ENCODE measurements at places on chromosomes 6 and 20. TPM values are rescaled to one million over a fixed set of nuclear protein-coding genes. Genes with fewer than 3 reads are reported as not detected.

EYS gene
- polyA plus RNA-seq = 0.10 TPM

ADAM33 gene
- 17.4 TPM for polyA plus RNA-seq

DNA sequence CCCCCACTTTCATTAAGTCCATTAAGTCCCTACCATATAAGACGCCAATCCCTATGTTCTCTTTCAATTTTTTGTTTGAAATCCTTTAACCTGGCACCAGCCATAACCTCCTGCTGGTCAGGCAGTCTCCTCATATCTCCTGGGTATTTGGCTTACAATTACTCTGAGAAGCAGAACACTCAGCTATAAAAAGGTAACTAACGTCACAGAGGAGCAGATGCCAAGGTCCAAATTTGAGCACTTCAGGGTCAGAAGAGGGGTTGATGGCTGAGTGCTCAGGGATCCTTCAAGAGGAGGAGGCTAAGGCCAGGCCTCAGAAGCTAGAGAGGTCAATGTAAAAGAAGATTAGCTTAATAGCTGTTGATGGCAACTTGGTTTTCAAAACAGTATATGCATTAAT lies 22.3 kb upstream of the RCAN2 start:
- no peak for DNase-seq

DNA sequence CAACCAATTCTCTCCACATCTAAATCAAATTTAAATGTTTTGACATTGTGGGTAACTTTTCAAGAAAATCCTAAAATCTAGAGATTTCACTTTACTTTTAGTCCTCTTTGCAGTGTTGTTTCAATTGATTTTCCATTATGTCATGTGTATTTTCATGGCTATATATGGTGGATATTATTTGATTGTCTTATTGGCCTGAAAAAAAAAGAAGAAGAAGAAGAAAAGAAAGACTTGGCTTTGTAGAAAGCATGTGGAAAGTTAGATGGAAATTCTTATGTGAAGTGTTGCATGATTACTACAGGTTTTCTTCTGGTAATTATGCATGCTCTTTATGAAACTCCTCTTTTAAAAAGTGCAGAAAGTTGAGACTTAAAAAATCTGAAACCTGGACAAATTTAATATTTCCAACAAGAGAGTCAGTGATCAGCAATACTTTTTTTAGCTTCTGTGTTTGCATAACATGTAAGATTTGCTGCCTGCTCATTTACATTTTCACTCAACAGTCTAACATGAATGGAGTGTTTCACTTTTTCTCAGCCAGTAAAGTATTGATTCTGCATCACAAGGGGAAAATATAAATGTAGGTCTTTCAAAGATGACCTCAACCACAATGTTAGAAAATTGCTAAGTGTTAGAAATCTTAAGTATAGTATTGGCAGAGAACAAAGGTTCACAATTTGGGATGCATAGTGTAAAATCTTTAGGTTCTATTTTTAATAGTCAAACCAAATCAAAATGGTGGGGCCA lies 438.7 kb downstream of the BCKDHB start:
- DNase-seq = no peak

- peak; percentile 47 for DNase-seq
These were observed 95.8 kb downstream of the TMEM242 start for GRCh38 chr6:157227202-157228166.

DNA sequence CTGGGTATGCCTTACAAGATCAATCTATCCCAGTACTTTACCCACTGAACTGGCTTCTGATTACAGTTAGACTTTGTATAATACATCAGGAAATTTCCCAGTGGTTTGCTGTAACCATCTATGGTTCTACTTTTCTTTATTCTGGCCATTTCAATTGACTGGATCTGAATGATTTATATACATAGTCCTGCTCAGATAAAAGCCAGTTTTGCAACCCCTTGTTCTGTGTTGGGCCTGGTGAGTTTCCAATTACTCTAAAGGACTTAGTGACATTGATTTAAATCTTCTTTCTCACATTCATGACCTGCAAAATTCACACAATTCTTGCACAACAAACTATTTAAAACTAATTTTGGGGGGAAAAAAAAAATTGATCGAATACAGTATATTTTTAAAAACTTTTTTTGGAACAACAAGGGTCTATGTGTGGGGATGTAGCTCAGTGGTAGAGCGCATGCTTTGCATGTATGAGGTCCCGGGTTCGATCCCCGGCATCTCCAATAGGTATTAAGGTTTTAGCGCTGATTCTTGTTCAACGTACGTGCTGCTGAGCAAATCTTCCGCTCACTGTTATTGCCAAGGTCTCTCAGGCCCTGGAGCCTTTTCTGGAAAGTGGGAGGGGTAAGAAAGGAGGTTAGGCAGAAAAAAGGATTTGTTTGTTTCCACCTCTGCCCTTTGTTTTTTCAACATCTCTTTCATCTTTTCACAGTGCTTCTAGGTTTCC lies 117.5 kb downstream of the GPX5 start:
- DNase-seq = peak; percentile 73

DNA sequence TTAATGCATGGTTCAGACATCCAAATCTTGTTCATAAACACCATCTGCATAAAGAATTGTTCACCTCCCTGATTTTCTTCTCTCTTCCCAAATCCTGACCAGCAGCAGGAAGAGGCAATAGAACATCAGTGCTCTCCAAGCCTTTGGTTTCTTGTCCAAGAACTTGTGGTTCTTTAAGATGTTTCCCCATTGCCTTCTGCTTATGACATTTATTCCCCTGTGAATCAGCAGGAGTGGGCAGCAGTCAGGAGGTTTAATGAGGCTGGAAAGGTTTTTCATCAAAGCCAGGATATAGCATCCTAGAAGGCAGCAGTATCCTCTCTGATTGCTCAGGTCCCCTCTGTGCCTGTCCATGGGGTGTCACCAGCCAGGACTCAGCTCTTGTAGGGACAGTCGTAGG lies 5.3 kb downstream of the HDDC2 start:
- DNase-seq = peak; percentile 57
